ENCODE measurements at places on chromosomes 11 and 22.
A peak's percentile ranks its signal among the peaks of the same experiment; 100 is the strongest.

DNA sequence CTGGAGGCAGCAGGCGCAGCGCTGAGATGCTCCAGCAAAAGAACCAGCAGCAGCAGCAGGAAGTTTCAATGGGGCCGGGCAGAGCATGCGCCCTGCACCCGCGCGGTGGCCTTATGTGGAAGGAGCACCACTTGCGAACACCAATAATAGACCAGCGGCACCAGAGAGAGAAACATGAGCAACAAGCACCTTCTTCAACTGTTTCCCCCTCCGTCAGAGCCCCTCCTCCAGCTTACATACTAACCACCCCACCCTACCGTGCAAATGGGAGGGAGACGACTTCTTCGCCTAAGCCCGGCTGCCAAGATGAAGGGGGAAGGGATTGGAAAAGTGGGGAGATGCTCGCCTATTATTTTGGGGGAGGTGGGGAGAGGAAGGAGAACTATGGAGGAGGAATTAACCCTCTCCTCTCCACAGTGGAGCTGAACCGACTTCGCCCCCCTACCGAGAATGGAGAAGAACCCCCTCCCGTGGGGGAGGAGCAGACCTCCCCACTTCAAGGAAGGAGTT is 1.1 kb downstream of the RSF1 start:
- DNase-seq, result peak; percentile 76

DNA sequence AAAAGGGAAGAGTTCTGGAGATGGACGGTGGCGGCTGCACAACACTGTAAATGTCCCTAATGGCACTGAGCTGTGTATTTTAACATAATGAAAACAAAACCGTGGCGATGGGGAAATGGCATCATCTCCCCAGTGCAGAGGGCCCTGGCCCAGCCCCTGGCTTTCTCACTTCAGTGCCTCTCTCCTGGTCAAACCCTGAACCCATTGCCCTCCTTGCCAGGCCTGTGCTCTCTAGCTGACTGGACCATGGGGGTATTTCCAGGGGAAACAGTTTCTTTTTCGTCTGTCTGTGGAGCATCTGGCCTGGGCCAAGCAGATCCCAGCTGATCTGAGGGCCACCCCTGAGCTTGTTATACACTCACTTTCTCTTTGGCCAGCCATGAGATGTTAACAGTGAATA is 17.4 kb upstream of the NAP1L4 start:
- no peak for DNase-seq

DNA sequence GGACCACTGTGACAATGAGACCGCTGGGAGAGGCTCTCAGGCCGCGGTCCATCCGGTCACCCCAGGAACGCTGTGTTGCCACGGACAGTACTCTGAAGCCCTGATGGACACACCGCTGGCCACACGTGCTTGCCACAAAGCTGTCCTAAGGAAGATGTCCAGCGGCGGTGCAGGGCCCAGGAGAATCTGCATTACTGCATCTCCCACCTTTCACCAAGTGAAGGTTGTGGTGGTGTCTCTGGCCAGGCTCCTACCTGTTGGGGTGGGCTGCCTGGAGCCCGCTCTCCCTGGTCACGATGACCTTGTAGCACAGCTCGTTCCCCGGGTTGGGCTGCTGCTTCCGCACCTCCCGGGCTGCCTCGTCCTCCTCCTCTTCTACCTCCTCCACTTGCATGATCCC is 4.2 kb downstream of the TTLL12 start:
- DNase-seq, result no peak

DNA sequence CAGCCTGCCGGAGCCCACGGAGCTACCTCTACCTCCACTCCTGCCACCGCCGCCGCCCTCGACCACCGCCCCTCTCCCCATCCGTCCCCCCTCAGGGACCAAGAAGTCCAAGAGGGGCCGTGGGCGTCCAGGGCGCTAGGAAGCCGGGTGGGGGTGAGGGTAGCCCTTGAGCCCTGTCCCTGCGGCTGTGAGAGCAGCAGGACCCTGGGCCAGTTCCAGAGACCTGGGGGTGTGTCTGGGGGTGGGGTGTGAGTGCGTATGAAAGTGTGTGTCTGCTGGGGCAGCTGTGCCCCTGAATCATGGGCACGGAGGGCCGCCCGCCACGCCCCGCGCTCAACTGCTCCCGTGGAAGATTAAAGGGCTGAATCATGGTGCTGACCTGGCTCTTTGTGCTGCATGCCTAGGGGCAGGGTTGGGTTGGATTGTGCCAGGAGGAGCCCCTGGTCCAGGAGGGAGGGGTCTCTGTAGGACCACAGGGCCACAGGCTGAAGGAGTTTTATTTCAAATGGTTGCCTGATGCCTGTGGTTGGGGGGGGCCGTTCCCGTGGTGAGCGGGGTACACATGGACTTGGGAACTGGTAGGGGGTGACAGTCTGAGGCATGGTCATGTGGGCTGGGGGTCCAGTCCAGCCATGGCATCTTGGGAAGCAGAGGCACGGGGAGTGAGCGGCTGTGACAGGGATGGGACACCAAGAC is 2.3 kb downstream of the PTPRCAP start:
- no peak for DNase-seq

DNA sequence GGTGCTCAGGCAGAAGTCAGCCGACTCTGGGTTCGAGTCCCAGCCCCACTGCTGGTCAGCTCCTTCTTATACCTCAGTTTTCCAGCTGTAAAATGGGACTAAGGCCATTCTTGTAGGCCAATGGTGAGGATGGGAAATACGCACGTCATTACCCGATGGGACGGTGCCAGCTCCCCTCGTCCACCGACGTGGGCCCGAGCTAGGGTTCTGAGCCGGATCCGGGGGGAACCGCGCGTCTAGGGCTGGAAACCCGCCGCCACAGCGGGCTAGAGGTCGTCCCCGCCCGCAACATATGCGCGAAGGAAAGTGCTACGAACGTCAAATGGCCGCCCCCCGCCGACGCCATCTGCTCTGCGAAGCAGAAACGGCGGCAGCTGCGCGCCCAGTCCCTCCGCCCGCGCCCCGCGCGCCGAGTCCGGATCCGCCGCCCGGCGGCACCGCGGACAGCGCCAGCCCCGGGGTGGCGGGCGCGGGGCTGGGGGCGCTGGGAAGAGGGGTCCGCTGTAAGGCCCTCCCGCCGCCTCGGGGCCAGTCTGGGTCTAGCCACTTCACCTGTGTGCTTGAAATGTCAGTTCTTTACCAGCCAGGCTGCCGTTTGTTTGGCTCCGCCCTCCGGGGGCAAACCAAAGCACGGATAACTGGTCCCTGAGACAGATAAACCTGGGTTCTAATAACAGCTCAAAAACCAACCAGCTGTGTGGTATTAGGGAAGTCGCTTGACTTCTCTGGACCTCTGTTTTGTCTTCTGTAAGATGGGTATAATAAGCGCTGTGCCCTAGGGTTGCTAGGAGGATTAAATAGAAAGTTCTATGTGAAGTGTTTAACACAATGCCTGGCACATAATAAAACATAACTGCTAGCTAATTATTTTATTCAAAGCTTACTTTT is 103.5 kb upstream of the RCN1 start:
- DNase-seq, result no peak

DNA sequence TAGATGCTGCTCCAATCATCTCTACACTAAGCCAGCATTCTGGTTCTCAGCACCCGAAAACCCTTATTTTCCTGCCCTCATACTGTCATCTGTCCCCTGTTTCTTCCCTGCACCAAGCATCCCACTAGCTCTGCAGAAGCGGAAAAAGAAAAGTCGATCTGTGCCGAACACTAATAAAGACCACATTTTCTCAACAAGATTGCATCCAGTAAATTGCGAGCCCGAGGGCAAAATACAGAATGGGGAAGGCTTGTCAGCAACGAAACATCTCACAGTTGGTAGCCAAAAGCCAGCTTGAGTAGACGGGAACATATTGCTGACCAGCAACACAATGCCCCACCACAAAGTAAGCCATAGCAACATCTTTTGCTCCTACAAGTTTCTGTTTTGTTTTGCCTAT is 227.4 kb downstream of the CADM1 start:
- no peak for DNase-seq

DNA sequence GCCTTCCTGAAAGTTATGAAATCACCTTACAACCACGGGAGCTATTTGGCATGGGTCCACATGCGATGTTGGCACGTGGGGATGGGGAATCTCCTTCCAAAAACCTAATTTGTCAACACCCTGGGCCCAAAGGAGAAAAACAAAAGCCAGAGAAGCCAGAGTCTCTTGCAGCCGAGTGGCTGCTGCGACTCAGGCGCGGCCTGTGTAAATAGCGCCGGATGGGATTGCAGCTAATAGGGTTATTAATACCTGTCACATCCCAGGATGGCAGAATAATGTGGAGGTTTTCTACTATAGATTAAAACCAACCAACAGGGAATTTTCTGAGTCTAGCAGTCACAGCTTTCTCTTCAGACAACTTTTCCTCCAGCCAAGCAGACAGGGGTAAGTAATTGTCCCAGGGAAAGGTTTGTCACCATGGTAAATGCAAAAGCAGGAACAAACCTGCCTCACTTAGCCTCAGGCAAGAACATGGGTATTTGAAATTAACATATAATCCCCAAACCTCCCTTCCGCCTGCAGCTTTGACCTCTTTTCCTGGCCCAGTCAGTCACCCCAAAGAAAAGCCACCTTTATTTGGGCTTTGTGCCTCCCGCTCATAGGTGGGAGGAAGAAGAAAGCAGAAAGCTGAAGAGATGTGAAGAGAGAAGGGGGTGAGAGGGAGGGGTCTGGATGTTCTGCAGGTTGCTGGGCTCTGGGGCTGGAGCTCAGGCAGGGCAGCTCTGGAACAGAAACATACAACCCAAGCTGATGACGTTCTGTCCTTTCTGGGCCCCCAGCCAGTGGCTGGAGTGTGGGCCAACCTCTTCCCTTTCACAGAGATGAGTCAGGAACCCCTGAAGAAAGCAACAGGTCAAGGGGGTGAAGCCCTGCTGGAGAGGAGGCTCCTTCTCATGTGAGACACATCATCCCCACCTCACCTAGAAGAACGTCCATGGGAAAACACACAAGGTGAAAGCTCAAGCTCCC is 376.5 kb downstream of the NXPE2 start:
- DNase-seq, result no peak

Measured in activated T-cell treated with anti-CD3 and anti-CD28 coated beads for 4 hours (primary cell).